ENCODE measurements at places on chromosomes 5 and 9.
A peak's percentile ranks its signal among the peaks of the same experiment; 100 is the strongest.

DNA sequence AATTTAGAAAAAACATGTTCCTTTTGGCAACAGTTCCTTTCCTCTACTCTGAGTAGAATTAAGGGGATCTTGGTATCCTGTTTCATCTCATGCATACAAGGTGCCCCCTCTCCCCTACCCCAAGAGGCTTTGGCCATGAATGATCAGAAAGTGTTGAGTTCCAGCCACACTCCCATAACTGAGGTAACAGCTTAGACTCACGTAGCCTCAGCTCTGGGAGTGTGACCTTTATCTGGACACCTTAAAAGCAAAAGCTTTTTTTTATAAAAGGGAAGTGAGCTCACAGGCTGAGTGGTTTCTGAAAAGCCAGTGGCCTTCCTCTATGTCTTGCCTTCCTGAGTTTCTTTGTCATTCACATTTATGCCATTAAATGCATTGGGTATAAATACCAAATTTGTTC is 900 bp upstream of the HAVCR2 start:
- no peak for DNase-seq

DNA sequence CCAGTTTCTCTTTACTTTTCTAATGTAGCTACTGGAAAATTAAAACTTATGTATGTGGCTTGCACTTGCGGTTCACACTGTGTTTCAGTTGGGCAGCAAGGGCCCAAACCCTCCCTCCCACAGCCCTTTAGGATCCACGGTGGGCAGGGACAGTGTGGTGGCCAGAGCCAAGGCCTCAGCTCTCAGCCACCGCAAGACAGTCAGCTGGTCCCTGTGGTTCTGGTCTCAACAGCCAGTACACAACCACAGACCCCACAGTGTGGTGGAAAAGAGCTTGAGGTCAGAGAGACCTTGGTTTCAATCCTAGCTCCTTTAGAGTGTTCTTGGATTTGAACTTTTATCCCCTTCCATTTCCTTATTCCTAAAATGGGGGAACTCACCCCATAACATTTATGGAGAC is 153.0 kb upstream of the SMIM23 start:
- no peak for DNase-seq

DNA sequence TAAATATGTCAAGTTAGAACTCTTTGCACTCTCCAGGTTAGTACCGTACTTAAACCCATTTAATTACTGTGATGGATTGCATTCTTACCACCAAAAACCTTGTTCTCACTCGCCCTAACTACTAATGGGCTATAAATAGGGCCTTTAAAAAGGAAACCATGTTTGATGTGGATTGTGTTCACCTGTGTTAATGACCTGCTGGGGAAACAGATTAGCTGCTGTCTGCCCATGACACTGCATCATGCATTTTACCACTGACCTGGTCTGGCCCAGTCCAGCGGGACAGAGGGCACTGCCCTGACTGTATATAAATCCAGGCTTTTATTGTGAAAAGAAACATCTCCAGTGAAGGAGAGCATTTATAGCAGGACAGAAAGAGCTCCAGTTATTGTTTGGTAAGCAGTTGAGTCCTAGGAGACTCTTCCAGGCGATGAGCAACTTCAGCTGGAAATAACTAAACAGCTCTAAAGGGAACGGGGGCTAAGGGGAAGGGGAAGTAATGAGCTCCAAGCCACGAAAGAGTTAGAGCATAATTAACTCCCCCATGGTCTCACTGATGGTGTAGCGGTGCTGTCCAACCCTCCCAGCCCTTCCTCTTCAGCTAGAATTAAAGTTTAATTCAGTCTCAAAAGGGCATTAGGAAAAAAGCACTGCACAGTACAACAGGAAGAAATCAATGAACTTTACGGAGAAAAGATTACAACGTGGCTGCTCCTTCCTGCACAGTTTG is 303.1 kb downstream of the ENC1 start:
- DNase-seq: no peak

DNA sequence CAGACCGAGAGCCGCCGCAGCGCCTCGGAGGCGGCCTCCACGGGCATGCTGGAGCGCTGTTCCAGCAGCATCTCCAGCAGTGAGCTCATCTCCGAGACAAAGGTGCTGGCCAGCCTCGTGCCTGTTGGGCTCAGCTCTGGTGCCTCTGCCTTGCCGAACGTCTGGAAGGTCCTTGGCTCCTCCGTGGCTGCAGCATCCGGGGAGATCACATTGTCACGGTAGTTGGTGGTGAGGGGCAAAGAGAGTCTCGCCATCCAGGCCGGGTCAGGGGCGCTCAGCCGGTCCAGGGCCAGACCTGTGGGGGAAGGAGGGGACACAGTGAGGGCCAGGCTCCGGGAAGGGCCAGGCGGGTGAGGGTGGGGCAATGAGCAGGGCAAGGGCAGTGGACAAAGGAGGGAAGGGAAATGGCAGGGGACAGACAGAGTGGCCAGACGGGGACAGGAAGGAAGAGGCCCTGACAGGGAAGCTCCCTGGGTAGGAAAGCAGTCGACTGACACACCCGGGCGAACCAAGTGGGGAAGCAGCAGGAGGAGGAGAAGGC is 12.4 kb downstream of the PCDH12 start:
- no peak for DNase-seq

- DNase-seq: peak; percentile 64
Observed at GRCh38 chr5:90983148-90983547, 400.0 kb downstream of the ARRDC3 start.

GRCh38 chr9:8825585-8826147 is 1026.1 kb upstream of the DMAC1 start:
- no peak for DNase-seq

- DNase-seq: no peak
Observed at GRCh38 chr9:114418053-114418452, 30.3 kb upstream of the AKNA start.

All from AG09309 (cell line).